Left ventricle myocardium superior (tissue), 1 donor: ENCODE measurements at places on chromosomes 7 and 10. TPM values are rescaled to one million over a fixed set of nuclear protein-coding genes. Genes with fewer than 3 reads are reported as not detected.

The SLF2 gene
- total RNA-seq = 18.9 TPM

The PRSS37 gene
- total RNA-seq = not detected

The DPYSL4 gene
- total RNA-seq = 45.2 TPM

The TUBB8 gene
- total RNA-seq = not detected

The AKR1C8 gene
- total RNA-seq = 0.25 TPM

The GSTO2 gene
- 1.1 TPM for total RNA-seq

The R3HCC1L gene
- total RNA-seq = 4.8 TPM

The STEAP4 gene
- 21.7 TPM for total RNA-seq

The AMZ1 gene
- 0.05 TPM for total RNA-seq

The ZFYVE27 gene
- total RNA-seq = 13.7 TPM

The FOXI2 gene
- total RNA-seq = not detected

The TMEM176B gene
- 45.2 TPM for total RNA-seq

The NPC1L1 gene
- total RNA-seq = not detected

The MYH16 gene
- not detected for total RNA-seq

The SH2D4B gene
- not detected for total RNA-seq

The GPR26 gene
- total RNA-seq = not detected

The OR2A1 gene
- not detected for total RNA-seq

The TBC1D12 gene
- total RNA-seq = 4.8 TPM

The TES gene
- 26.2 TPM for total RNA-seq

The ACHE gene
- total RNA-seq = 0.40 TPM

The HECTD2 gene
- 3.0 TPM for total RNA-seq

The BLOC1S2 gene
- total RNA-seq = 18.2 TPM

The RBM28 gene
- 36.0 TPM for total RNA-seq

The HYAL4 gene
- total RNA-seq = not detected

The C10orf53 gene
- not detected for total RNA-seq

The TRIL gene
- 2.4 TPM for total RNA-seq

The TRIP6 gene
- 13.6 TPM for total RNA-seq

The AQP1 gene
- total RNA-seq = 323 TPM

The DDC gene
- not detected for total RNA-seq

The CADPS2 gene
- 29.1 TPM for total RNA-seq

The CLRN3 gene
- total RNA-seq = not detected

The TRIM50 gene
- total RNA-seq = 0.30 TPM

The PCBD1 gene
- 172 TPM for total RNA-seq

The CASP2 gene
- total RNA-seq = 12.6 TPM

The CALCR gene
- not detected for total RNA-seq

The MCM10 gene
- 0.30 TPM for total RNA-seq

The DCLRE1C gene
- 2.7 TPM for total RNA-seq

The SVIL gene
- 302 TPM for total RNA-seq

The TFEC gene
- 2.0 TPM for total RNA-seq

The HTR5A gene
- not detected for total RNA-seq

The EPHA1 gene
- not detected for total RNA-seq

The STEAP1 gene
- 1.5 TPM for total RNA-seq

The CPXM2 gene
- 4.1 TPM for total RNA-seq

The TMEM178B gene
- 38.2 TPM for total RNA-seq
